Activated CD8-positive, alpha-beta memory T cell treated with anti-CD3 and anti-CD28 coated beads for 1 hour (primary cell): ENCODE measurements at places on chromosomes 3 and 15.
A peak's percentile ranks its signal among the peaks of the same experiment; 100 is the strongest.

DNA sequence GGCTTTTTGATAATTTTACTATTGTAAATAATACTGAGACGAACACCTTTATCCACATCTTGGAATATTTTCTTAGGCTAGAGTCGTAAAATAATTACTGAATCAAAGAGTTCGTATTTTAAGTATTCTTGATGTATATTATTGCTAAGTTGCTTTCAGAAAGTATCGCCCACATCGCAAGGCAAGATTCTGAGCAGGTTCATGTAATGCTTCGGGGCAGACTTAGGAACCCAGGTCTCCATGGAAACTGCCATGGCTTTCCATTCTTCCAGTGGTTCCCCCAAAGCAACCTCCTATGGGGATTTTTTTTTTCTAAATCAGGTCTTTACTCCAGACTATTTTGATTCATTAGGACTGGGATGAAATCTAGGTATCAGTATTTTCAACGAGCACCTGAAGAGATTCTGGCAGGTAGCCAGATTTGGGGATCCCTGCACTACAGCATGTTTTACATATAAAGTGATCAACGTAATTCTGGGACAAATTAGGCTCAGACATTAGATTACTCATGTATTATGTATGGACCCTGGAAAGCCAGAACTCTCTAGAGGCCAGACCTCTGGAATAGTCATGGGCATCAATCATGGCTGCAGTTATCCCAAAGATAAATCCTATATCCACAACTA, 86.5 kb downstream of the B3GNT5 start:
- DNase-seq, result no peak

GRCh38 chr15:41775651-41776050, 1.4 kb downstream of the MAPKBP1 start:
- DNase-seq, result no peak

DNA sequence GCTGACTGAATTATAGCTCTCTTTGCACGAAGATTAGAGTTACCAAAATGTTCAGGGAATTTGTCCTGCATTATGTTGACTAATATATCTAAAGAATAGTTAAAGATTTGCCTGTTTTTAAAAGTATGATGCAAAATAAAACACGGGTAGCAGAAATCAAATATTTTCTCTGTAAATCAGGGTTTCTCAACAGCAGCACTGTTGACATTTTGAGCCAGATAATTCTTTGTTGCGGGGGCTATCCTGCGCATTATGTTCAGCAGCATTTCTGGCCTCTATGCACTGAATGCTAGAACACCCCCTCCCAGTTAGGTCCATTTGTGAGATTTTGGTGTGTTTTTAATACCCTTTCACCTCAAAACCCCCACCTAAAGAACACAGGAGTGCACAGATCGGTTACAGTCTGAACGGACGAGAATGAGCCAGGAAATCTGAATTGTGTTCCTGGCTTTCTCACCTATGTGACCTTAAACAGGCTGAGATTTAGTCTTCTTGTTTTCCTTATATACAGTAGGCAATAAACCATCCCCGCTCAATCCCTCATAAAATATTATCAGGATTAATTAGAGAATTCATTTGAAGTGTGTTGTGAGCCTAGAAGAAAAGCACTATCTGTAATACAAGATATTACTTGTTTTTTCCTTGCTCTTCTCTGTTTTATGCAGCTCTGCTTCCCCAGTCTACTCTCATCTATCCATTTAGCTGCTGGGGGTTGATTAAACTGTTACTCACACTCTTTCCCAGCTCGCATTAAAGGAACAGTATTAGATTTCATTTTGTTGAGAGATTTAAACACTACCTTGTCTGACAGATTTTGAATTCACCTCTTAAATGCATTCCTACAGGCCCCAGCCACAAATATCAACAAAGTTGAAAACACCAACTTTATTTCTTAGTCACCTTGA, 247.5 kb upstream of the GOLIM4 start:
- DNase-seq, result no peak

DNA sequence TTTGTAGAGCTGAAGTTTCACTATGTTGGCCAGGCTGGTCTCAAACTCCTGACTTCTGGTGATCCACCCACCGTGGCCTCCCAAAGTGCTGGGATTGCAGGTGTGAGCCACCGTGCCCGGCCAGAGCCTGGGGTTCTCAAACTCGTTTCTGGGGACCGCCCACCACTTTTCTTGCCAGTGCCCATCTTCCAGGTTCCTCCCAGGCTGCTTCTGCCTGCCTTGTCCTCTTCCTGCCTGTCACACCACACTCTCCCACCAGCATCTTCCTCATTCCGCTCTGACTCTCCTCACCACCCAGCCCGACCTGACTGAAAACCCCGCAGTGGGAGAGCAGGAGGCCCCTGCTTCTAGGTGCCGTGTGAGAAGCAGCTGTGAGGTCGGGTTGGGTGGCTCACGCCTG, 3.1 kb upstream of the DYNLT2B start:
- DNase-seq, result no peak

- no peak for DNase-seq
Measured at GRCh38 chr3:160368804-160369203, 30.2 kb downstream of the IFT80 start.

DNA sequence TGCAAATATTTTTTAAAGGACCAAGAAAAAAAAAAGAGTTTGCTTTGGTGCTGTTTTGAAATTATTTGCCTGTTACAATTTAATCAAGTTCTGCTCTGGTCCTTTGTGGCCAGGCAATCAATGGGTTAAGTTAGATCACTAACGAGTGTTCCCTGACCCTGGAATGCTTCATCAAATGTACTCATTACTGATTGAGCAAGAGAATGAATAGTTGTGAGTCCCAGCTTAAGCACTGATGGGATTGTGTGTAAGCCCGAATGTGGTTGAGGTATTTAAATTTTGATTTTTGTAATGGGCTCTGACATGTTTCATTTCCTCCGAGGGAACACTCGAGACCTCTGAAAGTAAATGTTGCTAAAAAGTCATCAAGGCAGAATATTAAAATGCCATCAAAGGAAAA, 699.1 kb downstream of the MCTP2 start:
- DNase-seq, result no peak

- no peak for DNase-seq
Measured at GRCh38 chr15:72825829-72826228, 42.3 kb upstream of the ADPGK start.

DNA sequence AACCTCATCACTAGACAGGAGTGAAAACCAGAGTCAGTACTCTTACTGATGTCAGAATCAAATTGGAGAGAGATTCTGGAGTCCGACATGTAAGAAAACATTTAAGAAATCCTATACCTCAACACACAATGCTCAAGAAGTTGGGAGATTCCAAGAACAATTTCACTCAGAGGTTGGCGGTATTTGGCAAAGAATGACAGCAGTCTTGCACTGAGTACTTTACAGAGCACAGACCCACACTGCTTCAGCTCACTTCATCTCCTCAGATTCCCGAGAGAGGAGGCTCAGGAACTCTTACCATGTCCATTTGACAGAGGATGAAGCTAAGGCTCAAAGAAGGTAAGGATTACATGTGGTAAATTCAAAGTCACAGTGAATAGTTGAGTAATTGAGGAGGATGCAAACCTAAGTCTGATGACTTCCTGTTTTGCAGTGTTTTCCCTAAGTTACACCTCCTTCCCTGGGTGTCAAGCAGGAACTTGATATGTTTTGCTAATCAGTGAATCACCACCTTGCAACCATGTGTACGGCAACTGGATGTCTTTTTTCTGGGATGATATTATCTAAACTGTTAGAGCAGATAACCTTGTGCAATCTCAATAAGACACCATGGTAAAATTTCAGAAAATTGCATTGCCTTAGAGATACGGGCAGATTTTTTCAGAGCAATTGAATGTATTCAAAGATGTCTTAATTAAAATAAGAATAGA, 61.3 kb upstream of the MME start:
- no peak for DNase-seq

GRCh38 chr15:61511756-61512155, 282.7 kb upstream of the RORA start:
- DNase-seq, result no peak

DNA sequence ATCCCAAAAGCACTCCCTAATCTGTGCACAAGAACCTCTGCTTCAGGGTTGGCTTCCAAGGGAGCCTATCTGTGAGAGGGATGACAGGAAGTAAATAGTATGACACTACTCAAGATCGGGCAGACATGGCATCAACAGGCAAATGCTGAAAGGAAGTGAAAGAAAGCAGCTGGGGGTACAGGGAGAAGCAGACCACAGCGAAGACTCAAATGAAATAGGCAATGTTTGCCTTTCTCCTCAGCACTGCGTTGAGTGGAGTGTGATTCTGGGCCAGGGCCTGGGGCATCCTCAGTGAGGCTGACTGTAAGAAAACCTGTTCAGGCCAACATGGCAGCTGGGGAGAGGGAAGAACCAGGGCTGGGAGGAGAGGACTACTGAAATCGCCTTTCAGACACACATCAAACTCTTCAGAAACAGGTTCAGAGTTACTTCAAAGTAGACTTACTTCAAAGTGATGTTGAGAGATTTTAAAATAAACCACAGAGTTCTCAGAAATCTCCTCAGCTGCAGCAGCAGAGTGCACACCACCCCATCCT, 96.6 kb downstream of the SLC9A9 start:
- DNase-seq, result no peak

DNA sequence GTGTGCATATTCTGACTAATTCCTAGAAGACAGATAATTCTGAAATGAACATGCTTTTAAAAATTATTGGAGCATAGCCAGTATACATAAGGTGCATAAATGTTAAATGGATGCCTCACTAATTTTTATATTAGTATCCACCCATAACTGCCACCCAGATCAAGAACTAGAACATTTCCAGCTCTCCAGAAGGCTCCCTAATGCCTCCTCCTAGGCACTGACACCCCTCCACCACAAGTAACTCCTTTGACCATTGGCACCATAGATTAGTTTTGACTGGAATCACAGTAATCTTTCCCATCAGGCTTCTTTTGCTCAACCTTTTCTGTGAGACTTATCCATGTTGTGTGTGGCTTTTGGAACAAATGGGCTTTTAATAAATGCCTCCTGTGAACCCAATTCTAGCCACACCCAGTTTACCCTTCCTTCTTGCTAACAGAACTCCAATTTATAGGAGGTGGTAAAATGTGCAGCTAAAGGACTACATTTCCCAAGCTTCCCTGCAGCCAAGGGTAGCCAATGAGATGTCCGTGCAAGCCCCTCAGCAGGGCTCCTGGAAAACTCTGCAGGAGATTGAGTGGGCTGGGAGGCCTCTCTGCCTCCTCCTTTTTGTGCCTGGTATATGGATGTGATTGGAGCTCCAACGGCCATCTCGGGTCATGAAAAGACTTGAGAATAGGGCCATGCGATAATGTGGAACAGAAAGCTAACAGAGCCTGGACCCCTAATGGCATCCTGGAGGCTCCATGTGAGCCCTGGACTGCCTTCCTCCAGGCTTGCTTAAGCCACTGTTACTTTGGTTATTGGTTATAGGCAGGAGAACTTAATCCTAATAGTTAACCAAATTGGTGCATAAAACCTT, 322.6 kb upstream of the TLE3 start:
- DNase-seq, result no peak

GRCh38 chr3:195907934-195908693, at the start of gene TNK2:
TNK2 (minus strand) TSS chr3:195908551; CDS start chr3:195888588, 19,963 bp downstream.
- DNase-seq, result peak; percentile 38

DNA sequence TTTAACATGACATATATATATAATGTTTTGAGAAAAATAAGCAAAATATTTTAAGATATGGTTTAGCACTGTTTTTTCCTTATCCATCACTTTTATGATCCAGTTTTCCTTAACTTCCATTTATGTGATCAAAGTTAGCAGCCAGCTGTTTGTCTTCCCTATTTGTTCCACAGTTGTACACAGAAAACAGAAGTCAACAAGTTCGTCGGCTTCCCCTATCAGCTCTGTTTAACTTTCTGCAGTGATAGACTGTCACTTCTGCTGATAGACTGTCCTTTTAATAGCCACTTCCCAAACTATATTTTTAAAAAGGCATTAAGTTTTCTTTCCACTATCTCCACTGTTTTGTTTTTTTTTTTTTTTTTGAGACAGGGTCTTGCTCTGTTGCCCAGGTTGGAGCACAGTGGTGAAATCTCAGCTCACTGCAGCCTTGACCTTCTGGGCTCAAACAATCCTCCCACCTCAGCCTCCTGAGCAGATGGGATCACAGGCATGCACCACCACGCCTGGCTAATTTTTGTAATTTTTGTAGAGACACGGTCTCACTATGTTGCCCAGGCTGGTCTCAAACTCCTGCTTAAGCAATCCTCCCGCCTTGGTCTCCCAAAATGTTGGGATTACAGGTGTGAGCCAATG, 7.2 kb downstream of the FSD2 start:
- DNase-seq, result no peak

DNA sequence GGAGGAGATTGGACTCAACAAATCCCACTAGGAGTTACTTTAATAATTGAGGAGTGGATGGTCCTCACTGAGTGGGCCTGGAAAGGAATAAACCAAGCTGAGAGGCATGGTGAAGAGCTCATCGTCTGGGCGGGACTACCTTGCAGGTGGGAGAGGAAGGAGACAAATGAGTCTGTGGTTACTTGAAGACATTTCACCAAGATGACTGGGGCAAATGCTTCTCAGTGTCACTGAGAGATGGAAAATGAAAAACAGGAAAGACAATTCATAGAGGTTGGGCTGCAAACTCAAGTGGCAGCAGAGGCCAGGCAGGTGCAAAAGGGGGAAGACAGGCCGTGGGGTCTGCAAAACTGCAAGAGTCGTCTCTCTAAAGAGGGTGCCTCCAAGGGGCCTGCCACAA, 1.5 kb upstream of the ARHGAP31 start:
- no peak for DNase-seq

GRCh38 chr15:83793069-83793468, 139.1 kb downstream of the ADAMTSL3 start:
- DNase-seq, result no peak

DNA sequence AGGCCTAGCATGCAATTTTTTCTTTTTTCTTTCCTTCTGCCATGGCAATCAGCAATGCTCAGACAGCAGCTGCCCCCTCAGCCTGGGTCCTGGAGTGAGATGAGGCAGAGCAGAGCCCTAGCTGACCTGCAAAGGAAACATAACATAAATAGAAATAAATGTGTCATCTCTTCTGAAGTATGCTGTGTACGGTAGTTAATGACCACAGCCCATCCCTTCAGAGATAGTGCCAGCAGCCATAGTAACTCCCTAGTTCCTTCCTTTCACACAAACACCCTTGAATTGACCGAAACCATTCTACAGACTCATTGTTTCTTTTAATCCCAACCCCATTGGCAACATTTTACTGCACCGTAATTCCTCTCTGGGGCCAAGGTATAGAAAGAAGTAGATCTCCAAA, 8.4 kb upstream of the CD47 start:
- no peak for DNase-seq

- no peak for DNase-seq
Measured at GRCh38 chr3:157404381-157404780, 32.3 kb upstream of the PTX3 start.

DNA sequence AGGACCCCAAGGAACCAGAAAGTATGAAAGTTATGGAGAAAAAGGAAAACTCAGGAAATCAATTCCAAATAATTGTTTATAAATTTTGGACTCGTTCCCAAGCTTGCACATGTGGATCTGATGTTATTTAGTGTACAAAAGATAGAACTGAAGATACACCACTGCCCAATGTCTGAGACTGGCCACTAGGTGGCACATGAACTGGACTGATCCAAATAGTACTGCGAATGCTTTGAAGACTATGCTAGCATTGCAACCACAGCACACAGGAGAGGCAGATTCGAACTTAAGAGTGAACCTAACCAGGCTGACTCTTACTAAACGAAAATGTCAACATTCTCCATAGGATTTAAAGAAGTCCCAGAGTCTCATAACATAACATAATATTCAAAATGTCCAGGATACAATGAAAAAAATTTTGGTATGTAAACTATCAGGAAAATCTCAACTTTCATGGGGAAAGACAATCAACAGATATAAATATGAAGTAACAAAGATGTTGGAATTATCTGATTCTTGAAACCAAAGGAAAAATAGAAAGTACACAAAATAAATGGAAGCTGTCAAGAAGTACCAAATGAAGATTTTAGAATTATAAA, 596.7 kb downstream of the FGF12 start:
- no peak for DNase-seq

GRCh38 chr15:40511093-40511471, 40.3 kb downstream of the CHST14 start:
- DNase-seq, result no peak
